Epithelial cell of esophagus (primary cell): ENCODE measurements at places on chromosomes 2 and 18.
A peak's percentile ranks its signal among the peaks of the same experiment; 100 is the strongest.

- peak; percentile 92 for DNase-seq
Observed at GRCh38 chr18:57813245-57813644, 10.1 kb upstream of the ATP8B1 start.

DNA sequence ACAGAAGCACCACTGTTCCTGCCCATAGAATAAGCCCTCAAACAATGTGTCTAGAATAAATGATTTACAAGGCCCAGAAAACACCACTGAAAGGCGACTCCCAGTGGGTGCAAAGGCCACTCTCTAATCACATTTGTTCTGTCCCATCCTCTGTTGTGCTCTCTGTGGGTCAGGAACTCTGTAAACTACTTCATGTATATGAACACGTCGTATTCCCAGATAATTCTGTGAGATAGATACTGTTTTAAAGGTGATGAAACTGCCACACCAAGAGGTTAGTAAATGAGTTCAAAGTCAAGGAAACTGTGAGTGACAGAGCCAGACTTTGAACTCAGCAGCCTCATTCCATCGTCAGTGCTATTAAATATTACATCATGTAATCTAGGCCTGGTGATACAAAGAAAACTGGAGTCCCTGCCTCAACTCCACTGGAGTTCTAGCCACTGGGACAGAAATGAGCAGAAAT is 269.7 kb upstream of the DCC start:
- DNase-seq, result no peak

GRCh38 chr2:60948926-60949579 is 67.7 kb downstream of the REL start:
- DNase-seq, result peak; percentile 93

DNA sequence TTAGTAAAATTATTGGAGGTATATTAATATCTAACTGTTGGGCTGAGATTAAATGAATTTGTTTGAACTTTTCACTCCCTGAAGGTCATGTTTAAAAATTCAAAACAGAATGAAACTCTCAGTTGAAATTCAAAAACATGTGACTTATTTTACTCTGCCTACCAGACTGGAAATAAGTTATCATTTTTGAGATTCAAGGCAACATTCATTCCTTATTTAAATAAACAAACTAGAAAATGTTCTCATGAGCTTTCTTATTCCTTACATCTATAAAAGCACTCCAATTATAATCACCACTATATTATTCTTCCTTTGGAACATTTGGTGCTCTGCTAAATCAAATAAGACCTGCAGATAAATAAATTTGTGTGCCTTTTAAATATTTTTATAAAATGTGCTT is 217.8 kb downstream of the CDH2 start:
- DNase-seq, result no peak

DNA sequence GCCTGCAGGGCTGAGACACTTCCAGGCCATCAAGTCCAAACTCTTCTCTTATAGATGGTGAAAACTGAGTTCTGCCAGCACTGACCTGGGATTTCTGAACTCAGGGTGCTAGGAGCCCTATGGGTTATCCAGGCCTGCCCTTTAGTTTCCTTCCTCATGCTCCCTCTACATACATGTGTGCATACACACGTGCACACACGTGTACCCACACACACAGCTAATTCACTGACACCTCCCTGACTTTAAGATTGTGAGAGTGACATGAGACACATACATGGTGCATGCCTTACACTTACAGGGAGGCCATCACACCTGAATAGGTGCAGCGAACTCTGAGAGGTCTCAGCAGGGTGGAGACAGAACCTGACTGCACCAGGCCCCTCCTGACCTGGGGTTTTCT is 267.4 kb downstream of the CYP26B1 start:
- no peak for DNase-seq

DNA sequence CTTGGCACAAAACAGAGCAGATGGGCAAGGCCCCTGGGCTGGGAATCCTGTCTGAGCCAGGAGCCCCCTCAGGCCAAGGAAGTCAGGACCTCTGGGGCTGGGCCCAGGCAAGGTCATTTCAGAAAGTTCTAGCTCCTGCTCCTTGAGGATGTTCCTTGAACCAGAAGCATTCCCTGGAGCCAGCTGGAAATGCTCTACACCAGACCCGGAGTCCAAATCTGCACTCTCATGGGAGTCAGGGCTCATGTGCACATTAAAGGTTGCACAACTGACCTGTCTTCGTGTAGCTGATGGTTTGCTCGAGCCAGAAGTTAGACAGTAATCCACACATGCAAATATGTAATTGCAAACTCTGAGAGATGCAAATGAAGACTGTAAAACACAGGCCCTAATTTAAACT is 18.0 kb downstream of the PARD6G start:
- no peak for DNase-seq

DNA sequence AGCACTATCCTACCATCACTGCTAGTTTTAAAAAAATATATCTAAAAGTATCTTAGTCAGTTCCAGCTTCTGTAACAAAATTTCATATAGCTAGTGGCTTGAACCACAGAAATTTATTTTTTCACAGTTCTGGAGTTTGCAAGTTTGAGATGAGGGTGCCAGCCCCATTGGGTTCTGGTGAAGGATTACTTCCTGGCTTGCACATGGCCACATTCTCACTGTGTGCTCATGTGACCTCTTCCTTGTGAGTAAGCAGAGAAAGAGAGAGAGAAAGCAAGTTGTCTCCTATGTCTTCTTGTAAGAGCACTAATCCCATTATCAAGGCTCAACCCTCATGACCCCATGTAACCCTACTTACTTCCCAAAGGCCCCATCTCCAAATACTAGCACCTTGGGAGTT is 158.9 kb downstream of the DOK6 start:
- peak; percentile 10 for DNase-seq

GRCh38 chr18:45836242-45837205 is 11.0 kb downstream of the SIGLEC15 start:
- DNase-seq, result no peak

GRCh38 chr2:207394812-207395534 is 134.8 kb upstream of the CREB1 start:
- peak; percentile 100 for DNase-seq

DNA sequence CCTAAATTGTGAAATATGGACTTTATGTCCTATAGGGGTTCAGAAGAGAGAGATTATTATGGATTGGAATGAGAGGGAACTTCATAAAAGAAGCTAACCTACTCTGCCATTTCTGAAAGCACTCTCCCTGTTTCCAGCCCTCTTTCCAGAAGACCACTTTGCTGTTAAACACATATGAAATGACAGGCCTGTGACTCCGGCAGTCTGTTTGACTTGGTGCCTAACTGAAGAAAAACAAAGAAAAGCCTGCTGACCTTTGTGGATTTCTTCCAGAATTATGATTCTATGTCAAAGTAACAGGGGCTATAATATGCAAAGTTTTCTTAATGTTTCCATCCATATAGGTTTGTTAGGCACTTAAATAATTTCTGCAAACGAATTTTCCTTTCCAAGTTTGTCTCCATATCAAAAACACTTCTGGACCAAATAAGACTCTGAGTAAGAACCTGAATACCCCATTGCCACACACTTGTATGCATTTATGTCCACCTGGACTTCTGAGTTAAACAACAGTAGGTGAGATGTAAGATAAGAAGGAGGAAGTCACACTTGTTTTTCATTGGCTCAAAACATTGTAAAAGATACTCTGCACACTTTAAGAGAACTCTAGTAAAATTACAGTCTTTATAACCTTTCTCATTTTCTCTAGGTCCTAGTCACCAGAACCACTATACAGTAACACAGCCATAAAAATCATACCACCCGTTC is 111.7 kb downstream of the PIEZO2 start:
- DNase-seq, result no peak

GRCh38 chr2:27431395-27431794 is 3.0 kb downstream of the NRBP1 start:
- DNase-seq, result peak; percentile 85

DNA sequence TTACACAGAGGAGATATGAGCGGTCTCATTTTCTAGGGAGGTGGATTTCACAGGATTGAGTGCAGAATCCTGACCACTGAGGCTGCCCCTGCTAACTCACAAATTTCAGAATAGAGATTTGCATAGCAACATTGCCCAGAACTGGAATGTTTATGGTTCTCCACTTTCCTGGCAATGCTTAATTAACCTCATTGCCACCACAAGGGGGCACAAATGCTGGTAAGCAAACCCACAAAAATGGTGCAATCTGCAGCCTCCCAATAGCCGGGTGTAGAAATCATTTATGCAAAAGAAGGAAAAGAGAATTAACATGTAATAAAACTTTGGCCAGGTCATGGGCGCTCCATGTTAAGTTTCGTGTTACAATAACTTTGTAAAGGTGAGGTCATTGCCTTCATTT is 112.4 kb downstream of the CYRIA start:
- DNase-seq, result peak; percentile 71

DNA sequence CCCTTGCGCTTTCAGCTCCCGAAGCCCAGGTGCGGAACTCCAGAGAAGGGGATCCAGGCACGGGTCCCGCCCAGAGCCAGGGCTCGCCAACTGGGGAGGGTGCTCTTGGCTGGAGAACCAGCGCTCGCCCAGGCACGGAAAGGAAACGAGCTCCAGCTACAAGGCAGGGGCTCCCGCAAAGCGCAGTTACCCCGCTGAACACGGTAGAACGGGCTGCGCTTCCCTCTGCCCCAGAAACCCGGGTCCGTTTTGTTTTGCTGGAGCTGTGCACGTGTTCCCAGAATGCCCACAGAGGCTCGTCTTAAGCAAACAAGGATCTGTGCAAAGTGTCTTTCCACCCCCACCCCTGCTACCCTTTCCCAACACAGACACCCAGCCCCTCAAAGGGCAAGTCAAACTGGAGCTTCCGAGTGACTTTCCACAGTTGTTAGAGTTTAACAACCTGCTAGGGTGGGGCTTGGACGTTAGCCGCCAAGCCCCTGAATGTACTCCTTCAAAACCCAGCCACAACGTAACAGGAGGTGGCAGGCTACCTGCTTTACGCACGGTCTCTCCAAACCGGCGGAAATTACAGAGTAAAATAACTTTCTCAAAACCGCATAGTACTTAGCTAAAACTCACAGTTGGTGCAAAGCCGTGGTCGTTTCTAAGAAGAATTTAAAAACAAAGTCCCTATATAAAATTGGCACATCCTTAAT is 775 bp downstream of the RNF125 start:
- peak; percentile 52 for DNase-seq

DNA sequence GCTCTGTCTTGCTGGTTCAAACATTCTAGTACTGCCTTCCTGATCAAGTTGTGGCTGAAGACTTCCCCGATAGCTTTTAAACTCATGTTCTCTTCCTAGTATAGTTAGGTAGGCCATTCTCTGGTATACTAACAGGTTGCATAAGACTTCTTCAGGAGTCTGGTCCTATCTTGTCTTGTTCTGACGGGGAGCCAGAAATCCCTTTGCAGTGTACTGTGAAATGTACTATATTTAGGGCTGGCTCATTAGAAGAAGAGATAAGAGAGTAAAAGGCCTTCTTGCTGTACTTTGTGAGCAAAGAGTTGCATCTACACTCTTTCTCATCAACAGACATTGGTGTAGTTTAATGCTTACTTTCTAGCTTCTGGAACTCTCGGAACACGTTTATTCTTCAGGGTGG is 331.9 kb downstream of the NUP35 start:
- DNase-seq, result no peak

DNA sequence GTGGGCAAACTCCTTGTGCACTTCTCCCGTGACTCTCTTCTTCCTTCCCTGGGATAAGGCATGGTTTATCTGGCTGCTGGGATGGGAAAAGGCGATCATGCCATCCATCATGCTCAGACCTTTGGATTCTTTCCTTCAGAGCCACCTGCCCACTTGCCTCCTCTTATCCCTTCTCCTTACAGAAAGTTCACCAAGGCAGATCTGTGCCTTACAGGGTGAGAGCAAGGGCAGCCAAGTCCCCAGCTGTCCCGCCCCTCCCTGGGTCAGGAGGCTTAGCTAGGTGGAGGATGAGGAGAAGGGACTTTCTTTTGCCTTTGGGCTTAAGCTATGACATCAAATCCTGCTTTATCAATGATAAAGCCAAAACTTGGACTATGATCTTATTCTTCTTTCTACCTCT is 47.6 kb downstream of the KCNE4 start:
- no peak for DNase-seq

DNA sequence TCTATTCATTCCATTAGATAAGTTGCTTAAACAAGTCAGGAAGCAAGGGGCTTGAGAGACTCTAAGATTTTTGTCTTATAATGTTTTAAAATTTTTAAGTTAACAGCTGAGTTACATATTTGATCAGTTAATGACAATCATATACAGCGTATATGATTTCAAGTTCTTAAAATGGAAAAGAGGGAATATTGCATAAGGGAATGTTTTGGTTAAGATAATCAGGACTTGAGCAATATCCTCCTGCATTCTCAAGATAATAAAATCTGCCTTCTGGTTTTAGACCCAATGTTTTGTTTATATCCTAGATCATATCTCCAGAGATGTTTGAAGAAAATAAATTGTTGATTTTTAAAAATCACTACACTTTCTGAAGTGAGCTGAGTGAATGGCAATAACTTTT is 13.4 kb upstream of the DYNC1I2 start:
- DNase-seq, result no peak

- no peak for DNase-seq
Observed at GRCh38 chr2:47594656-47595055, 188.3 kb upstream of the MSH6 start.

GRCh38 chr2:128228894-128229293 is 89.8 kb downstream of the HS6ST1 start:
- peak; percentile 62 for DNase-seq

DNA sequence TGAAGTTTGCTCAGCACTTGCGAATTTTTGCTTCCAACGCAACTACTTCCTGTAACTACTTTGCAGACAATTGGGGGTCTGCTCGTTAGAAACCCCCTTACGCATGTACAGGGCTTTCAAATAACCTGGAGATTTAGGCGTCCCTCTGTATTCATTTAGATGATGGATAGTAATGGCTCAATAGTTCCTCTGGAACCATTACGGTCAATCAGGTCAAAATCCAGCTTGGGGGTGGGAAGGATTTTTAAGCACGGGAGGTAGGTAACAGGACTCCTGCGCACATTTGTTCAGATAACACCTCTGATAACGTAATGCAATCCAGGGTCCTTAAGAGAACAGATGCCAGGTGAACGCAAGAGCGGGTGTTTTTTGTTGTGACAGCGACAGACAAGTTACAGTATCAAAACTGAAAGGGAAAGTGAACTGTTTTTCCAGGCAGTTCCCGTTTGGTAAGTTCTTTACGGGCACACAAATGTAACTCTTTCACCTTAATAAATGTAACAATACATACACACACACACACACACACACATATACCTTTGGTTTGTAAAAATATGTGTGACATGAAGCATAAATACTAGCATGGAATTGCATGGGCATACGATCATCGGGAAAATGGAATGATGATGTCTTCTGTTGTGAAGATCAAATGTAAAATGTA is 3.8 kb upstream of the OSR1 start:
- peak; percentile 37 for DNase-seq

DNA sequence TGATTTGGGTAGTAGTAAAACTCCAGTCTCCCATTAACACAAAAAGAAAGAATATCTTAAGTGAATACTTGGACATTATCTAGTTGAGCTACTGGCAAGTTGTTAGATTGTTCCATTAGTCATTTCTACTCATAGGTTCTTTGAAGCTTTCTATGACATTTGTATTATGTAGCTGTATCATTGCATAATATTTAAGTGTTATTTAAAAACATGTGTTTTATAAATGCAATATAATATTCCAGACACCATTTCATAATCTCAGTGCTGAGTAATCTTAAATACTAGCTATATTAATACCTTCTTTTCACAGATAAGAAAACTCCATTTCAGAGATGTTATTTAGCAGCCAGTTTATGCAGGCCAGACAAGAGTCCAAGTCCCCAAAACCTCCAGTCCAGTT is 271.9 kb downstream of the NCKAP5 start:
- peak; percentile 51 for DNase-seq
